ENCODE measurements at places on chromosomes 13 and 19.

- DNase-seq, result no peak
These were observed 31.7 kb downstream of the ARHGAP35 start for GRCh38 chr19:46892252-46893179.

- no peak for DNase-seq
These were observed 96.8 kb upstream of the CSNK1A1L start for GRCh38 chr13:37202264-37202663.

GRCh38 chr19:3003046-3003445 lies 25.7 kb downstream of the TLE6 start:
- no peak for DNase-seq

GRCh38 chr13:99709134-99709533 lies 207.9 kb downstream of the TM9SF2 start:
- DNase-seq, result no peak
